ENCODE measurements at places on chromosomes 3 and 15.

- no peak for DNase-seq
Measured at GRCh38 chr3:83460052-83460451, 1498.7 kb upstream of the CADM2 start.

DNA sequence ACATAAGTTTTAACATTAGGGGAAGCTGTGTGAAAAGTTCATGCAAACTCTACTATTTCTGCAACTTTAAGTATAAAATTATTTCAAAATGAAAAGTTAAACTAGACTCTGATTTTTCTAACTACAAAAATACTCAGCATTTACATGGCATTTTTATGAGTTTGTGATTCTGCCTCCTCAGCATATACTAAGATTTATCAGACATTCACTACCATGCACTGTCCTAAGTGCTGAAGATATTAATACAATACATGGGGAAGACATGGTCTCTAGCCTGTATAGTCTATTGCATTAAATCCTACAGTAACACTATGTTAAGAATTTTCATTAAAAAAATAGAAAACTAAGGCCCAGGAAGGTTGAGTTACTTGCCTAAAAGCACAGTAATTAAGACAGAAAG, 80.7 kb downstream of the ZNF148 start:
- no peak for DNase-seq

GRCh38 chr3:53109891-53110771, 20.1 kb downstream of the RFT1 start:
- no peak for DNase-seq

DNA sequence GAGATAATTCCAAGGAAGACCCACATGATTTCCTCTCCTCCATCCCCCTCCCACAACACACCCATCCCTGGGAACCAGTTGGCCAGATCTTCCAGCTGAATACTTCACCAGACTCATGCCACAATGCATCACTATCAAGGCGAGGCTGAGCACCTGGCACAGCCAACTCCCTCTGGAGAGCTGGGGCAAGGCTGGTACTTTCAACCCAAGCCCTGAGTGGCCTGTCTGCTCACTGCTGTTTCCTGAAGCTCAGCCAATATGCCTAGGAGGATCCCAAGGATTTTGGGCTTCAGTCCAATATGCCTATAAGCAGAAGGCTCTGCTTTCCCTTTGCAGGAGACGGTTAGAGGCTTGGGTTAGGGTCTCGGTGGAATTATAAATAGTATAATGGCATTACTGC, 90.9 kb upstream of the NEO1 start:
- no peak for DNase-seq

GRCh38 chr3:66797889-66798560, 200.1 kb upstream of the KBTBD8 start:
- DNase-seq = no peak

DNA sequence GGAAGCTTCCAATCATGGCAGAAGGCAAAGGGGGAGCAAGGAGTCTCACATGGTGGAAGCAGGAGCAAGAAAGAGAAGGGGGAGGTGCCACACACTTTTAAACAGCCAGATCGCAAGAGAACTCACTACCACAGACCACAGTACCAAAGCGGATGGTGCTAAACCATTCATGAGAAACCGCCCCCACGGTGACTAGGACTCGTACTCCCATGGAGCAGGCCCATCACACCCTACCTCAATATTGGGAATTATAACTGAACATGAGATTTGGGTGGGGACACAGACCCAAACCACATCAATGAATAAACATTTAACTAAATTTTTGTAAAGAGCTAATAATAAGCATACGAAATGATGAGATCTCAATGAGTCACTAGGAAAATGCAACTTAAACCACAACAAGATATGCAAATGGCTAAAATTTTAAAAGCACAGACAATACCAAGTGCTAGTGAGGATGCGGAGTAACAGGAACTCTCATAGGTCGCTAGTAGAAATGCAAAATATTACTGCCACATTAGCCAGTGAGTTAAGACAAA, 10.0 kb downstream of the MRPS25 start:
- peak; percentile 59 for DNase-seq

GRCh38 chr3:48430708-48431101, 819 bp upstream of the PLXNB1 start:
- DNase-seq = no peak

GRCh38 chr3:124381575-124382333, 348.5 kb upstream of the UMPS start:
- DNase-seq = no peak

DNA sequence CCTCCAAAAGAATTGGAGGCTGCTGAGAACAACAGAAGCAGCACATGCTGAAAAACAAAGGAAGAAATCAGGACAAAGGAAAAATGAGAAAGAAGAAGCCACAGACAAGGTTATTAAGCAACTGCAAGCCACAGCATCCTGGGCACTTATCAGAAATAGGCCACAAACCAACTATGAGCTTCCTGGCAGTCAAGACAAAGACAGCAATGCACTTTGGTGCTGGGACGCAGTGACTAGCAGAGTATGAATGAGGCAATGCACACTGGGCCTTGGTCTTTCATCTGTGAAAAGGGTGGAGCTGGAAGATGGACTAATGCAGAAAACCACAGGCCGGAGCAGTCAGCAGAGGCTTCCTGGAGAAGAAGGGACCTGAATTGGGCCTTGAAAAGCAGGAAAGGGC, 56.0 kb upstream of the LINGO1 start:
- DNase-seq = no peak

- no peak for DNase-seq
Measured at GRCh38 chr3:51963951-51964451, 3.3 kb downstream of the PCBP4 start.

- DNase-seq = no peak
Measured at GRCh38 chr3:132555306-132556035, 41.6 kb upstream of the ACKR4 start.

DNA sequence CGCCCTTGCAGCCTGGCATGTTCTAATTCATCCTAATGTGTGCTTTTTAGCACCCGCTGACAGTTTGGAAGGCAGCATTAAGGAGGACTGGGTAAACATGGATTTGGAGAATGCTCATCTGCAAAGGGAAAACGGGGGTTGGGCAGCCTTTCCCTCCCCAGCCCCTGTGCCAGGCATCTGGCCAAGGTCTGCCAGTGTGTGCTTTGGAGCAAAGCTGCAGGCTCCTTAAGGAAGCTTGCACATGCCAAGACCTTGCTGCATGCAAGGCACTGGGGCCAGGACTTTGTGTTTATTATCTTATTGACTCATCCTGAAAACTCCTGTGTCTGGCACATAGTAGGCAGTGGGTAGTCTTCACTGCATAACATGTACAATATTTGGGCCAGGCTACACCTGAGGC, 20.1 kb downstream of the FAM3D start:
- DNase-seq = no peak

- DNase-seq = no peak
Measured at GRCh38 chr3:31225923-31226322, 306.8 kb upstream of the STT3B start.

DNA sequence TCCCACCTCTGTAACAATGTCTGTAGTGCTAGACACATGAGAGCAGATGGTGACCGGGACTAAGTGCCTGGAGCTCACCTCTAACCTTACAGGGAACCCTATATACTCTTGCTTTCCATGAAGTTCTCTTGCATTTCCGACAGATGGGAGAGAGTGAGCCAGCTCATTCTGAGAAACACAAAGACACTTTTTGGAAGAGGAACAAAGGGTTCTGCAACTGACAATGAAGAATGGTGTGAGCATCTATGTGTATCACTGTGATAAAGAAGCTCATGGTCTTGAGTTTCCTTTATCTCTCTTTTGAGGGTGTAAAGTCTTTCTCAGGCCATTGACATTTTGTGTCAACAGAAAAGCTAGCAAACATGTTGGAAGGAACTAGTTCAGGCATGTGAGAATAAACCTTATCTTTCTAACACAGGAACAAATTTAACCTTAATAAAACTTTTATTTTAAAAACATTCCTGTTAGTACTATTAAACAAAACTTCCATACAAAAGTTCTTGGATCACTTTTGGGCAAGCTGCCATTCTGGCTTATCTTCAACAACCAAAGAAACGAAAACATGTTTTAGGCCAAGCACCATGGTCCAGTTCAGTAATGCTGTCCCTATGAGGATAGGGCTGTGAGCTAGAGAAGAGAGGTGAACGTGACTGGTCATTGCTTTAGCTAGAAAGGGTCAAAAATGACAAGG, 142.7 kb downstream of the THRB start:
- no peak for DNase-seq

DNA sequence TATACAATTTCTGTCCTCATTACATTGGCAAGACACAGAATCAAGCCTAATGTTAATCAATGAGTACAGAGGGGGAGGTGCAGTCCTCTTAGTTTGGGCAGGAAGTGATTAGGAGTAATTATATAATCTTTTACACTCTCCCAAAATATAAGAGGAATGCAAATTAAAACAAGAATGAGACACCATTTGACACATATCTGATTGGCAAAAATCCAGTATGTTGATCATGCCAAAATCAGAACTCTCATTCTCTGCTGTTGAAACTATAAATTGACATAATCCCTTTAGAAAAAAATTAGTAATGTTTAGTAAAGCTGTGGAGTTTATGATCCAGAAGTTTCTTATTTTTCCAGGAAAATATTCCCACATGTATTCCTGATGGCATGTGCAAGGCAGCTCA, 373.4 kb downstream of the EPHA6 start:
- no peak for DNase-seq

- no peak for DNase-seq
Measured at GRCh38 chr15:101675015-101675414, 22.8 kb upstream of the TM2D3 start.
